Activated T-helper 9 cell treated with anti-CD3 and anti-CD28 coated beads, Interleukin-2, amount 50 U/mL, for 16 hours (primary cell): ENCODE measurements at places on chromosomes 3 and 15.

- DNase-seq, result no peak
Measured at GRCh38 chr3:127887321-127887720, 27.7 kb upstream of the KBTBD12 start.

DNA sequence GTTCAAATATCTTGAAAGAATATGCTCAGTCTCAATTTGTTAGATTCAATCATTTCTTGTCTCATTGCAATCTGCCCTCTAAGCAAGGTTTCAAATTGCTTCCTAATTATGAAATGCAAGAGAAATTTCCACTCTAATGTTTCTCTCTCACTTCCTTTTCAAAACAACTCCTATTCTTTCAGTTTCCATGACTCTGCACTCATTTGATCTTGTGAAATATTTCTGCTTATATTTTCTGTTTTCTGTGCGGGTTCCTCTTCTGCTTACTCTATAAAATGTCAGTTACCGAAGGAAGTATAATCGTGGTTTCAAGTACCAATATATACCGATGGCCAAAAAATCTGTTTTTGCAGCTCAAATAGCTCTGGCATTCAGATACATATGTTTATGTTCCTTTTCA lies 521.9 kb upstream of the NAALADL2 start:
- no peak for DNase-seq

GRCh38 chr3:99712291-99712954 lies 74.0 kb downstream of the COL8A1 start:
- no peak for DNase-seq

DNA sequence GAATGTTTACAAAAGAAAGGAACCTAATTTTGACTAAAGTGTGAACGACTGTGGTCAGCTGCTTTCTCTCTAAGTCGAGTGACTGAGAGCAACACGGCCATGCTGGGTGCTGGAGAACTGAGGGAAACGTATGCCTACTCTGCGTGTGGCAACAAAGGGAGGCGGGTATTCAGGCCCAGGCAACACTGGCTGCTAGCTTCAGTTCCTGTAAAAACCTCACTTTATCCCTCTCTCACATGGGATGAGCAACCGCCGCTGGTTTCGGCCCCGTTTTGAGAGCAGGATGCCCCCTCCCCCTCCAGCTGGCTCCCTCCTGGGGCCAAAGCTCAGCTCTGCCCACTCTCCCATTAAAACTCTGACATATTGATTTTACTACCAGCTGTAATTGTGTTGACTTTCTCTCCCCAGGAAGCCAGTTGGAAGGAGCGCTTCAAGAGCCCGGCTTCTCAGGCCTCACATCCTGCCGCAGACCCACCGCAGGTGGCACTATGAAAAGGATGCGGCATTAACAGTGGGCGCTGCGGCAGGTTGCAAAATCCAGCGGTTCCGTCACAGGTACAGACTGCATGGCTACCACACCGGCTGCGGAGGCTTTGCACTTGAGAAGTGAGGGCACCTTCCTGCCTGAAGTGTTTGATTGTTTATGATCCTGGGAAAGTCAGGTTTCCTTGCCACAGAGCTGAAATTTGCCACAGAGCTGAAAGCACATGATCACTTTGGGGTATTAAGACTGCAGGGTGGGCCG lies 12.7 kb downstream of the PLXND1 start:
- peak; percentile 22 for DNase-seq

- DNase-seq, result no peak
Measured at GRCh38 chr3:107911337-107912000, 179.4 kb downstream of the CD47 start.

GRCh38 chr3:101862416-101863165 lies 13.3 kb downstream of the NFKBIZ start:
- DNase-seq, result no peak

- no peak for DNase-seq
Measured at GRCh38 chr3:47512416-47513124, 942 bp downstream of the ELP6 start.

DNA sequence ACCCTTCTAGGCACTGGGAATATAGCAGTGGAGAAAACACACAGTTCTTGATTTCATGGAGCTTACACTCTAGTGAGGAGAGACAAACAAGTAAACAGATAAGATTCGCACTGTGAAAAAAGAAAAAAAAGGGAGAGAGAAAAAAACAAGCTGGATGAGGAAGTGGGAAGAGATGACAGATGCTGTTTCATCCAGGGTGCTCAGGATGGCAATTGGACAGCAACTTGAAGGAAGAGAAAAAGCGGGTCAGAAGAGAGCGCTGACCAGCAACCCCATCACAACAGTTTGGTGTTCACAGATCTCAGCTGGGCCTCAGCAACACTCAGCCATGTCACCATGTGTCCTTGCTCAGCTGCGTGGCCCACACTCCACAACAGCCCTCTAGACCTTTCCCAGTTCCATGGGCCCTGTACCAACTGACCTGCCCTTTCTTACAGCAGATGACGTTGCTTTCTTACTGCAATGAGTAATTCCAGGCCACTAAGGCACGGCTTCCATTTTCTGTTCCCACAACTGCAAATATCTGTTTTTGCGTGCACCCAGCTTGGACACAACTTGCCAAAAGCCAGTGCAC lies 230.8 kb downstream of the MEX3B start:
- no peak for DNase-seq

- DNase-seq, result no peak
Measured at GRCh38 chr3:194030372-194030771, 105.6 kb upstream of the HES1 start.

- no peak for DNase-seq
Measured at GRCh38 chr3:141659821-141660613, 78.1 kb upstream of the RNF7 start.

DNA sequence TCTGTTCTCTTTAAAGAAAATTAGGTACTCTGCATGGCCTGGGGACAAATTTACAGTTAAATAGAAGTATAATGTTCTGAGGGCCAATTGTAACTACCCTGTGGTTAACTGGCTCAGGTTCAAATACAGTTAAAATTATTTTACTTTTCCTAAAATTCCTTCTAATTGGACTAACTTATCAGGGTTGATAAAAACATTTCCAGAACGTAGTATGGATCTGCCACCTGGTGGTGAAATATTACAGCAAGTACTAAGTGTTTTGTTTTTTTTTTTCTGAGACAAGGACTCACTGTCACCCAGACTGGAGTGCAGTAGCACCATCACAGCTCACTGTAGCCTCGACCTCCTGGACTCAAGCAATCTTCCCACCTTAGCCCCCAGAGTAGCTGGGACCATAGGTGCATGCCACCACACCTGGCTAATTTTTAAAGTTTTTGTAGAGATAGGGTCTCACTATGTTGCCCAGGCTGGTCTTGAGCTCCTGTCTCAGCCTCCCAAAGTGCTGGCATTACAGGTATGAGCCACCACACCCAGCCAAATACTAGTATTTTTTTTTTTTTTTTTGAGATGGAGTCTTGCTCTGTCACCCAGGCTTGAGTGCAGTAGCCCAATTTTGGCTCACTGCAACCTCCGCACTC lies 29.2 kb downstream of the NEO1 start:
- DNase-seq, result no peak

GRCh38 chr15:71889947-71890346 lies 79.6 kb downstream of the NR2E3 start:
- no peak for DNase-seq

- DNase-seq, result no peak
Measured at GRCh38 chr15:60419753-60420152, 22.0 kb upstream of the ANXA2 start.

DNA sequence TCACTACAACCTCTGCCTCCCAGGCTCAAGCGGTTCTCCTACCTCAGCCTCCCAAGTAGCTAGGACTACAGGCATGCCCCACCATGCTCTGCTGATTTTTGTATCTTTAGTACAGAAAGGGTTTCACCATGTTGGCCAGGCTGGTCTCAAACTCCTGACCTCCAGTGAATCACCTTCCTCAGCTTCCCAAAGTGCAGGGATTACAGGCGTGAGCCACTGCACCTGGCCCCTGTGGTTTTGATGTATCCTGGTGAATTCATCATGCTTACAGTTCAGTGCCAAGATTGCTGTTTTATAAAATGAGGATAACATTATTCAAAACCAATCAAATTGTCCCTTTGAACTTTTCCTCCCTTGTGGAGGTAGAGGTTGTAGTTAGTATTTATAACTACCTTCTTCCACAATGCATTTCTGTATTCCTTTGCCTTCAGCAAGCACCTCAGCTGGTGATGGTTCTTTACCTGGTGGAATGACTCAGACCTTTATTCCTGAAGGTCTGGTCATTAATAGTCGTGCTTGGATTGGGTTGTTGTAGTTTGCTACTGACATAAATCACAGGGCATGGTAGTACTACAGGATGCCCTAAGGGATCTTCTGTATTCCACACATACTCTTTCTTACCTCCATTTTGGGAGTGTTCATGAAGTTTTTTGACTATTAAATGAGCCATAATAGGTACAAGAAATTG lies 76.9 kb downstream of the UBP1 start:
- DNase-seq, result no peak

DNA sequence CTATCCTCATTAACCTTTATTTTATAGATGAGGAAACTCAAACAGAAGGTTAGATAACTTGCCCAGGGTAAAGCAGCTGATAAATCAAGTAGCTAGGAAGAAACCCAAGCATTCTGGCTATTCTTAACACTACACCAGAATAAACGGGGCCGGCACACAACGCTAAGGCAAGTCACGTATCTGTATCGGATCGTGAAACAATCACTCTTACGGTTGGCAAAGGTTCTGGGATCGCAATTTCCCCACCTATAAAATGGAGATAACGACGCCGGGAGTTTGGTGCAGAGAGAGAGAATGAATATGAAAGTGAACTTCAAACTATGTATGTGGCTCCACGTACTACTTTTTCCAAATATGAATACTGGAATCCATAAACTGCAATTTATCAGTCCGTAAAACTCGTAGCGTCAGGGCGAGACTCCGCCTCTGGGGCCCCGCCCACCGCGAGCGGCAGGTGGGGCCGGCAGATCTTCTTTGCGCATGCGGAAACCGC lies 252 bp upstream of the ARMC8 start:
- peak; percentile 83 for DNase-seq

DNA sequence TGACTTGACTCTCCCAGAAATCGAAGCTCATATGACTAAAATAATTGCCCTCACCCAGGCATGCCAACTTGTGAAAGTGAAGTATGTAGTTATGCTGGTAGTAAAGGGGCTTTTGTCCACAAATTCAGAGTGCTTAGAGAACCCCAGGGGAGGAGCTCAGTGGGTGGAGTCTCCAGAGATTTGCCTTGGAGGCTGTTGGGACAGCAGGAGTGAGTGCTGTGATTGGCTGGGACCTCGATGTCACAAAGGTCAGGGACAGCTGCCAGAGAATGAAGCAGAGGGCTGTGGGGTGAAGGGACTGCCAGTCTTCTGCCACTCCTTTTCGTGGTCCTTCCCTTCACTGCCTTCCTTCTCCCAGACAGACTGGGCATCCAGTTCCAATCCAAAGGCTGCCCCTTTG lies 49.8 kb downstream of the ZNF445 start:
- DNase-seq, result no peak

DNA sequence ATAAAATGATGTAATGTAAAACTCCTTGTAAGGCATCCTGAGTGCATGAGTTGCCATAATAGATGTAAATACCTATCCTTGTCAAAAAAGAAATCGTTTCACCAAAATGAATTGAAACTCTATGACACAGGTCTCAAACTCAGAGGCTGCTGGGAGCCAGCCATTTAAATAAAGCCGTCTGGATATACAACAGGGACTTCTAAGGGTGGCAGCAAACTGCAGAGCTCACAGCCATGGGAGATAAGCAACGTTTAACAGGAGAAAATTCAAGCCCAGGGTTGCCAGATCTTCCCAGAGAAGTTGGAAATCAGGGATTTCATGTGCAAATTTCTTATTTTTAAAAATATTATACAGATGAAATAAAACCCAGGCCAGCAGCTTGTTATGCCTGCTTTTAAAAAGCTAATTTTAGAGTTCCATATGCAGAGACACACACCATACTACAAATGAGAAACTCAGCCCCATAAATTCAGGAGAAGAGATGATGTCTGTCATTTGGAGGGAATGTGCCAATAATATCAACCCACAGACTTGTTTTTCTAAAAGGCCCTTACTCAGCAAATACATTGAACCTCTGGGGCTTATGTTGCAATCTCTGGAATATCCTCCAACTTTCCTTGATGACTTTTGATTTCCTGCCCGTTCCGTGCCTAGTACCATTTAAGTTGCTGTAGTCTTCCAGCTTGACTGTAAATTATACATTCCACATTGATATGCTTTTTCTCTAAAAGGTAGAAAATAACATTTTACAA lies 75.6 kb downstream of the AQP9 start:
- DNase-seq, result no peak

- DNase-seq, result no peak
Measured at GRCh38 chr3:152841131-152841530, 6.2 kb downstream of the P2RY1 start.

DNA sequence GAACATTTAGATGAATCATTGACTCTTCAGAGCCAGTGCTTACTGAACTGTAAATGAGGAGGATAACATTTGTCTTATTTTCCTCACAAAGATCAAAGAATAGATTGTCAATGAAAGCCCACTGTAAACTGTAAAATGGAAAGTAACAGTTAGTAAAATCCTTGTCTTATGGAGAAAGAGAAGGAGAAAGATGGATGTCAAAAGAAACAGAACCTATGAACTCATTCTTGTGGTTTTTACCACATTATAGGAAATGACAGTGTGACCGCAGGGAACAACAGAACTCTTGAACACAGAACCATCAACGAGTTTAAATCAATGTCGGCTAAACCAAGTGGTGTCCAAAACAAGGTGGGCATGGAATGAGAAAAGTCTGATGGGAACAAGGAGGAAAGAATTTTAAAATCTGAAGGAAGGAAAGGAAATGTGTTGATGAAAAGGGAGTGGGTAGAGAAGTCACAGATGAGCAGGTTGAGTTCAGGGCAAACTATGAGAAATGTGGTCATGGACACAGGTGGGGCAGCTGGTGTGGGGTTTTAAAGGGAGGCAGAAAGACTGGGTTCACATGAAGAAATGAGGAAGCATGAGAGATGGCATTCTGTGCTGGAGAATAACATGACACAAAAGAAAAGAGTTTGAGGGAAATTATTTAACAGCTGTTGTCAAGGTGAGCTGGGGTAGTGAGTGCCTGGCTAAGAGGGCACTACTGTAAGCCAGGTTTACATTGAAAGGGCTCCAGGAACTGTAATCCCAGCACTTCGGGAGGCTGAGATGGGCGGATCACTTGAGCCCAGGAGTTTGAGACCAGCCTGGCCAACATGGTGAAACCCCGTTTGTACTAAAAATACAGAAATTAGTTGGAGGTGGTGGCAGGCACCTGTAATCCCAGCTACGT lies 42.4 kb upstream of the ETV5 start:
- DNase-seq, result no peak

DNA sequence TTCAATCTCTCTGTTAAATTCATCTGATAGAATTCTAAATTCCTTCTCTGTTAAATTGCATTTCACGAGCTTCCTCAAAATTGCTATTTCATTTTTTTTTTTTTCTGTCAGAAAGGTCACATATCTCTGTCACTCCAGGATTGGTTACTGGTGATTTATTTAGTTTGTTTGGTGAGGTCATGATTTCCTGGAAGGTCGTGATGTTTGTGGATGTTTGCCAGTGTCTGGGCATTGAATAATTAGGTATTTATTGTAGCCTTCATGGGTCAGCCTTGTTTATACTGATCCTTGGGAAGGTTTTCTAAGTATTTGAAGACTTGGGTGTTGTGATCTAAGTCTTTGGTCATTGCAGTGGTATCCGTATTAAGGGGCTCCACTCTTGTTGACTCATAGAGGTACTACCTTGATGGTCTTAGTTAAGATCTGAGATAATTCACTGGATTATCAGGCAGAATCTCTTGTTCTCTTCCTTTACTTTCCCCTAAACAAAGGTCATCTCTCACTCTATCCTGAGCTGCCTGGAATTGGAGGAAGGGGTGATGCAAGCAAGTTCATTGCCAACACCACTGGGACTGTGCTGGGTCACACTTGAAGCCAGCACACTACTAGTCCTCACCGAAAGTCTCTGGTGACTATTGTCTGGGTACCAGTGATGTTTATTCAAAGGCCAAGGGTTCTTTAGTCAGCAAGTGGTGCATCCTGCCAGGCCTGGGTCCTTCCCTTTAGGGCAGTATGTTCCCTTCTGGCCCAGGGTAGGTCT lies 231.1 kb downstream of the GBE1 start:
- no peak for DNase-seq
